Fibroblast of skin of scalp (primary cell): ENCODE measurements at places on chromosomes 6 and 20.

DNA sequence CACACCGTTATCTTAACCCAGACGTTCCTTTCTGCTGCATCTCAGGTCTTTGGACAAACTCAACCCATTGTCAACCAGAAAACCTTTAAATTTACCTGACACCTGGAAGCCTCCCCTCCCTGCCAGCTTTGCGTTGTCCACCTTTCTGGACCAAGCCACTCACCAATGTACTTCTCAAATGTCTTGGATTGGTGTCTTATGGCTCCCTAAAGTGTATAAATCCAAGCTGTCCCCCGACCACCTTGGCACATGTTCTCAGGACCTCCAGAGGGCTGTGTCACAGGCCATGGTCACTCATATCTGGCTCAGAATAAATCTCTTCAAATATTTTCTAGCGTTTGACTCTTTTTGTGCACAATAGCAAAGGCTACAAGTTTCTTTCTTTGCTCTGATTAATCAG lies 250.0 kb downstream of the DLL1 start:
- DNase-seq = no peak

GRCh38 chr6:91490671-91491301 lies 903.9 kb upstream of the MAP3K7 start:
- DNase-seq = no peak

DNA sequence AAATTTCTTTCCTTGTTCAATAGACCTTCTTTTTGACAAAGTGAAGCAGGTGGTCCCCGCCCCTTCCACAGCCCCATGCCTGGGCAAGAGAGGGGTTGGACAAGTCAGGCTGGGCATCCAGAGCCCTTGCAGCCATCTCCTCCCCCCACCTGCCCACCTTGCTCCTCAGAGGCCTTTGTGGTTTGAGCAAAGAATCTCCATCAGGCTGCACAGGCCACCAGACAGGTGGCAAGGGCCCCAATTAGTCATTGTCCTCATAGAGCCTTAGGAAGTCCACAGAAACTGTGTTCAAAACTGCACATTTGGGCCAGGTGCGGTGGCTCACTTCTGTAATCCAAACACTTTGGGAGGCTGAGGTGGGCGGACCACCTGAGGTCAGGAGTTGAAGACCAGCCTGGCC lies 1.5 kb upstream of the MAPK13 start:
- DNase-seq = no peak

DNA sequence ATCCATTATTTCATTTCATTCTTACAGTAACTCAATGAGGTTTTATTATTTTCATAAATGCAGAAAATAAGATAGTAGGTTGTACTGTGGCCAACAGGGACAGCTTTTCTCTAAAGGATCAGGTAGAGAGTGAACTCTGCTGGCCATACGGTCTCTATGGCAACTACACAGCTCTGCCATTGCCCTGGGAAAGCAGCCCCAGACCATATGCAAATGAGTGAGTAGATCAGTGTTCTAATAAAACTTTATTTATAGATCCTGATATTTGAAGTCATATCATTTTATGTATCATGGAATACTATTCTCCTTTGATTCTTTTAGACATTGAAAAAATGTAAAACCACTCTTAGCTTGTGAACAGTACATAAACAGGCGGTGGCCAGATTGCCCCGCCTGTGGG lies 192.5 kb upstream of the RREB1 start:
- no peak for DNase-seq

DNA sequence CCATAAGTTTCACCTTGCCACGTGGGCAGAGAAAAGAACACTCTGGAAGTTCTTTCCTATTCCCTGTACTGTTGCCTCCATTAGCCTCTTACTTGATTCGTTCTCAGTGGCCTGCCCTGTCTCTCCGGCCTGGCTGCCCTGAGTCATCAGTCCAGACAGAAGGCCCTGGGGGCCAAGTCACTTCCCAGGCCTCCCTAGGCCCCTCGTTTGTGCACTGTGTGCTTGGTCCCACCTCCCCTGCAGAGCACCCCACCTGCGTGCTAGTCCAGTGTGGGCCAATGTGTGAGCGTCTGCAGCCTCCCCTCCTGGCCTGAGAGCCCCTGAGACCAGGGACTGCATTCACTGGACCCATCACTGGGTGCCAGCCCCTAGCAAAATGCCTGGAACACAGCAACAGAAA lies 191.2 kb upstream of the RREB1 start:
- no peak for DNase-seq

- DNase-seq = no peak
Observed at GRCh38 chr6:157731221-157731620, 91.8 kb upstream of the SNX9 start.

DNA sequence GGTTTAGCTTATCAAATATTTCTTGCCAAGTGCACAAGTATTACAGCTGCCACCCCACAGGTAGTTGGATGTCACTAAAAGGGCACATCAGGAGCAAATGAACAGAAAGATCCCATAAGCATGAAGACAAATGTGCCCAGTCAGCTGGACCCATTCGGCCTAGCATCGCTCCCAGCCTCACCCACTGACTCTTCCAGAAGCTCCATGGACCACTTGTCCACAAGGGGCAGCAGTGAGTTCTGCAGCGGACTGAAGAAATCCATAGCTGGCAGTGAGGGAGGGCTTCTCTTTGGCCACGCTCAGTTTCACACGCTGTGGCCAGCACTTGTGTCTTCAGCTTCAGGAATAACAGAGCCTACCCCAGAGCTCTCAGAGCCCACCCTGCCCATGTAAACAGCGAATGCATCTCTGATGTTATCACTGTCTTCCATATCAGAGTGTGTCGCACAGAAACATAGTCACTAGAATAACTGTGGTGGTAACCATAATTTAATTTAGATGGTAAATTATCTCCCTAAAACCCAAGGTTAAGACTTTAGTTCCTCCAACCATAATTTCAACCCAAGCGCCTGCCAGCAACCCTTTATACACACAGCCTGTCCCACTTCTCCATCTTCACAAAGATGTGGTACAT lies 15.8 kb downstream of the CGA start:
- peak; percentile 64 for DNase-seq

DNA sequence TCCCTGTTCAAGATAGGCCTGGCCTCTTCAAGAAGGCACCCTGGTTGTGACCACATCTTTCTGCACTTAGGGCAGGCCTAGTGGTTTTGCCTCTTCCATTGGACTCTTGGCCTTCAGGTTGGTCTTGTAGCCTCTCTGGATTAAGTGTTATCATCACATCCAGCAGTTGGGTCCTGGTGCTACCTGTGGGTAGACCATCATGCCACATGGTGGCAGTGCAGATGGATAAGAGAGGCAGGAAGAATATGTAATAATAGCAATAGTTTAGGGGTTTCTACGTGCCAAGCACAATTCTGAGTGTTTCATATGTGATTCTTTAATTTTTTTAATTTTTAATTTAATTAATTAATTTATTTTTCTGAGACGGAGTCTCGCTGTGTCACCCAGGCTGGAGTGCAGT lies 28.5 kb upstream of the SNRPB2 start:
- no peak for DNase-seq

DNA sequence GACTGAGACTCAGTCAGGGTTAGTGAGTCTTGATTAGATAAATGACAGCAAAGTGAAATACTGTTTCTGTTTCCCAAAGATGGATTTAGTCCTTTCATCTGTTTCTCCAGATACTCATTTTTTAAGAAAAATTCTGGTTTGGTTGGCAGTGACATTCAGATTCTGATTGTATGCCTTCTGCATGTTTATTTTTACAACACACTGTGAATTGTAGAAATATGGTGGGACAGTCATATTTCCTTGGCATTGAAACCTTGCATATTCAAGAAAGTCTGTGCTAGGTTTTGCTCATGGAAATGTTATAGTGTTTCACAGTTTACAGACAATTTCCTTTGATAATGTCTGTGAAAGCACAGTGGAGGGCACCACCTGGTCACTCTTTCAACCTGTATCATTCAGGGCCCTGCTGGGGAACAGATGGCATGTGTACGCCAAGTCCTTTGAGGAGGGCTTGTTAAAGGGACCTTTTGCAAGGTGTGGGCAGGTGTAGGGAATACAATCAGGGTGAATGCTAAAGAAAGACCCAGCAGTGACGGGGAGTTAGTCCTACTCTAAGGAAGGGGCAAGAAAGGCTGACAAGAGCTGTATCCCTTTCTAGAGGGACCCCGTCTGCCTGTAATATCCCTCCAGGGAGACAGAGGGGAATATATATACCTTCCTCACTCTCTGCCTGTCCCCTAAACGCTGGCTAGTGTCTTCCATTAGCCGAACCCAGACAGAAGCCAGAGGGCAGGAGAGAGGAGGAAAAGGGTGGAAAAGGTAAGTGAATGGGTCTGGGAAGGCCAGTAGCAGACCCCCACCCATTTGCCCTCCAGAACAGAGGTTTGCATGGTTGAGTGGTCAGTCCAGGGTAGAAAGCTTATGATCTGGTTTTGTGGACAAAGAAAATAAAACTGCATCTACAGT lies 10.2 kb downstream of the PLCB4 start:
- DNase-seq = no peak

GRCh38 chr6:75608304-75608703 lies 6.6 kb downstream of the SENP6 start:
- no peak for DNase-seq

DNA sequence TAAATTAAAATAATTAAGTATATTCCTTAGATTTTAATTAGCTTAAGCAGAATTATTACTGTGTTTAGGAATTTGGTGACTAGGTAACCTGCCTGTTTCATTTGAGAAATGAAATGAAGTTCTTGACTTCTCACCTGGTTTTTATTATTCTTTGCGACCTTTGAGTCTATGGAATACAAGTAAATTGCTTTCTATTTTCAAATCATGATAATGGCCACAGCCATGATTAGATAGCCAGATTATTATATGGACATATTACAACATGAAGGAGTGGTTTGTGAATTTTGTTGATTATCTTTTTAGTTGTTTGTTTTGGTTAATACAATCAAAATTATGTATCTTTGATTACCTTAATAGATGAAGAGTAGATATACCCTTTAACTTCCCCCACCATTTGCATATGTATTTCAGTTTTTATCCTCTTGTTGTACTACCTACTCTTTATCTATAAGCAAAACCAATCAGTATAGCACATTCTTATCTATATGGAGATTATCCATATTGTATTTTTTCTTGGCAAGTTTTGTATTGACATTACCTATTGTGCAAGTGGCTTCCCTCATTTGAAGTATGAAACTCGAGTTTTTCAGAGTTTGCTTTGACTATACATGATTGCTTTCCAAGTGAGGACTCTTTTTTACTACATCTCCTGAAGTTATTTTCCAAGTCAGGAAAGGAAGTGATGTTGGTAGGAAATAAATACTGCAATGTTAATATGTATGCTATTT lies 47.9 kb downstream of the CD2AP start:
- no peak for DNase-seq

- no peak for DNase-seq
Observed at GRCh38 chr6:13177664-13178063, 150.7 kb downstream of the TBC1D7 start.

- no peak for DNase-seq
Observed at GRCh38 chr20:17155401-17155800, 71.4 kb upstream of the PCSK2 start.

DNA sequence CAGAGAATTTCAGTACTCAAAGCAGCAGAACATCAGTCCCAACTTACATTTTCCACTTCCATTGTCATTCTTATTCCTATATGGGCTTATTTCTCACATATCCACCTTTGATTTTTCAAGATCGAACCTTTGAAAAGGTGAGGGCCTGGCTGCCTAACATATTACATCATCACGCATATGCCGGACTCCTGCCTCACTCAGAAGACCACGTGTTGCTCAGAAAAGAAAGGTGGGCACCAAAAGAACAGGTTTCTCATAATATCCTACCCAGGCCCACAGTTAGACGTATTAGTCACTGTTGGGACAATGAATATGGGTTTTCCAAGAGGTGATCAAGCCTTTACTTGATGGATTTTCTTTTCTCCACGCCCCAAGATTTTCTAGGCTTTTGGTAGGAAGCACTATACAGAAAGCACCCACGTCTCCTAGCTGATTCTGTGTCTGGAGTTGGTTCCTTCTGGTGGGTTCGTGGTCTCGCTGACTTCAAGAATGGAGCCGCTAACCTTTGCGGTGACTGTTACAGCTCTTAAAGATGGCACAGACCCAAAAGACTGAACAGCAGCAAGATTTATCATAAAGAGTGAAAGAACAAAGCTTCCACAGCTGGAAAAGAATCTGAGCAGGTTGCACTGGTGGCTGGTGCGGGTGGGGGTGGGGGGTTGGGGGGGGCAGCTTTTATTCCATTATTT lies 168.9 kb downstream of the ATXN1 start:
- no peak for DNase-seq

- no peak for DNase-seq
Observed at GRCh38 chr20:39674842-39675241, 712.7 kb downstream of the DHX35 start.

- no peak for DNase-seq
Observed at GRCh38 chr20:57905448-57905847, 195.6 kb upstream of the PMEPA1 start.

DNA sequence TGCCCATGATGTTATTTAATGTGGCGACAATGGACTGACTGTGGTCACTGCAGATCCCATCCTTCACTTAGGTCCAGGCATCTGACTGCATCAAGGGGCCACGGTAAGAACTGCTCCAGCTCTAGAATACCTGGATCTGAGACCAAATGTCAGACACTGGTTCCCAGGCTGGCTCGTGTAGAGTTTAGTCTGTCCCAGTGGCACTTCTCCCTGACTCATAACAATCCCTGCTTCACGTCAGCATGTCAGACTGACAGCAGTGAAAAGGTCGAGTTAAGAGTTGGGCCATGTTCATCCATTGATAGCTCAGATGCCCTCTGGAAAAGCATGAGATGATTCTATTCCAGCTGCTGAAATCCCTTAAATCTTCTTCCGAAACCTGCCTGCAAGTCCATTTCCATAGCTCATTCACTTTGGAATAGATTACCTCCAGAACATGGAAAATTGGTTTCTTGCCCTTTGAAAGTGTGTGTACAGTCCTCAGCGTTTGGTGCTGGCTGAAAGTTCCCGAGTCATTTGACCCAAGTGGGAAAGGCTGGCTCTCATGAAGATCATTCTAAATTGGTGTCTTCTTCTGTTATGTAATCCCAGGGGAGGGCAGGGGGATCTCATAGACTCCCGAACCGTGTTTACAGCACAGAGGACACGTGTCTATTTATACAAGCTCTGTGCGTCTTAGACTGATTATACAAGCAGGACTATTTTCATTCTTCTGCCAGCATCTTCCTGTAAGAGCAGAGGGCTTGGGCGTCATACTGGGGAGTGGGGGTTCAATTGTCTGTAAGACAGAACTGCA lies 160.8 kb downstream of the ZDHHC14 start:
- no peak for DNase-seq

GRCh38 chr6:144349690-144350527 lies 64.8 kb downstream of the UTRN start:
- no peak for DNase-seq

DNA sequence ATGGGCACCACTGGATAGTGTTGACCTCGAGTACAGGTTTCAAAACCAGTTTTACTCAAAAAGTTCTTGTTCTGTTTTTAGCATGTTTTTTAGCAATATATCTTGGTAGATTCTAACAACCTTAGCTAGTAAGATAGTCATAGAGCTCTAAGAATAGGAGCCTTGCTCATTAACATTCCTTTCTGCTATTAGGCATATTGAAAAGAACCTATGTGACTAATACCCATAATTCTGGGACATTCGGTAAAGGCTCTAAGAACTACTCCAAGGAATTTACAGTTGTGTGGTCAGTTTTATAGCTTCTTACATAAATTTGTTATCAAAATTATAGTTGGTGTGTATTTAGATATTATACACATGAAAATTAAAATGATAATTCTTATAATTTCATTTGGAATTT lies 11.6 kb downstream of the SLC9A8 start:
- DNase-seq = no peak

GRCh38 chr6:5204376-5204775 lies 56.4 kb downstream of the LYRM4 start:
- DNase-seq = no peak
